Astrocyte of the spinal cord (primary cell): ENCODE measurements at places on chromosomes 13 and 19.

DNA sequence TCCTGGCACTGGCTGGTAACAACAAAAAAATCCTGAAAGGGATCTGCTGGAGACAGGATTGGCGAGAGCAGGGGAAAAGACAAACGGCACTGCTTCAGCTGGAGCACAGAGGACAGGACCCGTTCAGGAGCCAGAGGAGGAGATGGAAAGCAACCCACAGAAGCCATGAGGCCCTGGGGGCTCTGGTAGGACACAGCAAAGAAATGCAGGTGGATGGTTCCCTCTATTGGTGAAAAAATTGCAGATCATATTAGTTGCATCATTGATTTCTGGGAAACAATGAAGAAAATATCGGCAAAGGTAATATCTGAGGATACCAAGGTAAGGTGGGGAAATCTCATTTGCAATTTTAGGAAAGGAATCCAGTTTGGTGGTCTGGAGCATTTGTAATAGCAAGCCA, 25.7 kb upstream of the TPP2 start:
- DNase-seq: no peak

- no peak for DNase-seq
Observed at GRCh38 chr19:6458695-6459261, 814 bp downstream of the SLC25A23 start.

GRCh38 chr13:40102360-40102727, 446.9 kb downstream of the COG6 start:
- DNase-seq: no peak

DNA sequence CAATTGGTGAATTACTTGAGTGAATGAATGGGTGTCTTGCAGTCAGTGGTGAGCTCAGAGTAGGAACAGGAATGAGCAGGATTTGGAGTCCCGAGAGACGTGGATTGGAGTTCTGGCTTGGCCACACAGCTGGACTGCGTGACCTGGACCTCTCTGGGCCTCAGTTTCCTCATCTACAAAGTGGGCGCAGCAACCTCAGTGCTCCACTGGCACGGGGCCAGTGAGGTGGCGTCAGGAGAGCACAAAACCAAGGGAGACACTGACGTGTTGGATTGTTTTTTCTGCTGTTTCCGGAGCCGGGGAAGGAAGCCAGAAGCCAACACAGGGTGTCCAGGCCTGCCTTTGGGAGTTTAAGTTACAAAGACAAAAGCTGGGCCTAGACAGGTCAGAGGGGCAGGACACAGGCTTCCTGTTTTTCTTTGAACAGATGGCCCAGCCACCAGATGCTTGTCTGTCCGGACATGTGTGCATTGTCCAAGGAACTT, 6.5 kb upstream of the DOCK6 start:
- DNase-seq: peak; percentile 86

DNA sequence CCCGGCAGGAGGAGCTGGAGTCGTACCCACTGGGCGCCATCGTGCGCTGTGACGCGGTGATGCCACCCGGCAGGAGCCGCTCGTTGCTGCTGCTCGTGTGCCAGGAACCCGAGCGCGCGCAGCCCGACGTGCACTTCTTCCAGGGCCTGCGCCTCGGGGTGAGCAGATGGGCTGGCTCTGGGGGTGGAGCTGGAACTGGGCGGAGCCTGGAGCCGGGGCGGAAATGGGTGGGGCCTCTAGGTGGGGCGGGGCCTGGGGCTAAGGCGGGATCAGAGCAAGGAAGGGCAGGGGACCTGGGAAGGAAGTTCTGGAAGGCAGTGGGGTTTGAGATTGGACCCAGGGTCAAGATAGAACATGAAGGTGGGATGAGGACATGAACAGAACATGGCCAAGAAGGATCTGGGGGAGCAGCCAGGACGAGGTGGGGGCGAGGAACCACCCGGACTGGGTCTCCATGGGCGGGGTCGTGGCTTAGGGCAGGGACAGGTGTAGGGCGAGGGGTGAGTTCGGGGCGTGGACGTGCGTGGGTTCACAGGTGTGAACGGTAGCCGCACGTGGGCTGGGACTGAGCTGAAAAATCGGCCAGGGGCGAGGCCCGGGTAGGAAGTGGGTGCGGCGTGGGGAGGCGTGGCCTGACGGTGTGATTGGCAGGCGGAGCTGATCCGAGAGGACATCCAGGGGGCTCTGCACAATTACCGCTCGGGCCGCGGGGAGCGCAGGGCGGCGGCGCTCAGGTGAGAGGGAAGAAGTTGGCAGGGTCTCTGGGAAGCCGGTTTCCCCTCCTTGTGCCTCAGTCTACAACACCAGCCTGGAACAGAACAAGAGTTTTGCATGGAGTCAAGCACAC, 4.7 kb downstream of the EPS8L1 start:
- peak; percentile 51 for DNase-seq

GRCh38 chr13:42751693-42752092, 29.7 kb upstream of the FAM216B start:
- no peak for DNase-seq

DNA sequence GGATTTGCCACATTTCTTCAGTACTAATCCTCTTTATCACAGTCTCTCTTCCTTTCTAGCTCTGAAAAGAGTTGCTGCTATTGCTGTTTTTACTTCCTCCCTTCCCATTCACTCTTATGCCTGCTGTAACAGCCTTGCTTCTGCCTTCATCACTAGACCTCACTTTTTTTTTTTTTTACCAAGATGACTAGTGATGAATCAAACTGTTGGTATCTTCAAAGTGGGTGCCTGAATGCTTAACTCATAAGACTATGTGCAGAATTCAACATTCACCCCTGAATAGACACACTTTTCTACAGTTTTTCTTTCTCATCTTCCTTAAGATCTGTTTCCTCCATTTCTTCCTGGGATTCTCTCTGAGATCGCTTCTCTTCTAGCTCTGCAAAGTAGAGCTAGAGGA, 217.2 kb upstream of the HTR2A start:
- DNase-seq: peak; percentile 72

GRCh38 chr19:33727331-33727998, 69.2 kb upstream of the KCTD15 start:
- DNase-seq: no peak

DNA sequence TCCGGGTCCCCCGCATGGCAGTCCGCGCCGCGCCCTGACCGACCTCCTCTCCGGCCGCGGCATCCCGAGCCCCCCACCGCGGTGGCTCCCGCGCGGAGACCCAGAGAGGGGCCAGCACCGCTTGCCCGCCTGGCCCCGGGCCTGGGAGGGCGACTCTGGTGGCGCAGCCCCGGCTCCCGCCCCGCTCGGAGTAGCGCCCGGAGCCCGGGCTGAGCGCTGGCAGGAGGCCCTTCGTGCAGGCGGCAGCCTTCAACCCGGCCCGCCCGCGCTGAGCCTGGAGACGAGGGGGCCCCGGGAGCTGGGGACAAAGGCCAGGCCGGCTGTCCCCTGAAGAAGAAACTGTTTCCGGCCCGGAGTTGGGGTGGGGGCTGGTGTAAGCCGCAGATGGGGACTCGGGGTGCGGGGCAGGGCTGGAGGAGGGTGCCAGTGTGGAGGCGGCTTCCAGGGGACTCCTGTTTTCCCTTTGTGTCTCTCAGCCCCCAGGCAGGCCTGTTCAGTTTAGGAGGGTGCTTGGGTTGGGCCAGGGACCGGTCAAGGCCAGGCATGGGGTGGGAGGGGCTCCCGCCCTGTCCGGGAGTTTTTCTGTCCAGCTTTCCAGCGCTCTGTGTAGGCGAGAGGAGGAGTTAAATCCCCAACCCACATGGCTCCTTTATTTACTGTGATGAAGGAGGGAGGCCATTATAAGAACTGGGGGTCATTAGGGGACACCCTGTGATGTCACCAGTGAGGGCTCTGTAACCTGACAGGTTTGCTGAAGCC, 935 bp downstream of the LRP3 start:
- peak; percentile 16 for DNase-seq

- peak; percentile 38 for DNase-seq
Observed at GRCh38 chr13:107209824-107210722, 642.1 kb upstream of the ARGLU1 start.

DNA sequence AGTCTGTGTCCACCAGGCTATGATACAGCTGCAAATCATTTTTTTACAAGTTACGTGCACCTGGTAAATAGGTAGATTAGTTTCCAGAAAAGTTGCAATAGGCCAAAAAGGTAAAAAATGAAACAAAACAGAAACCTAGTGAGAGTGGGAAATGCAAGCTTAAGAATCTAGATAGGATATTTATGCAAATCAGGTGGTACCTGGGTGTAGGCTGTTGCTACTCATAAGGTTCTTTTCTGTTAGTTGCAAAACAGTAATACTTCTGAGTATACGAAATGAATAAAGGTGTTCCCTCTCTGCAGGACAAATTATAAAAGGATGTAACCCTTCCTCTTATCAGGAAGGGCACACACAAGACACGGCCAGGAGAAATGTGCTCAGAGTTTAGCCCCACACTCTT, 97.9 kb downstream of the UGGT2 start:
- no peak for DNase-seq

DNA sequence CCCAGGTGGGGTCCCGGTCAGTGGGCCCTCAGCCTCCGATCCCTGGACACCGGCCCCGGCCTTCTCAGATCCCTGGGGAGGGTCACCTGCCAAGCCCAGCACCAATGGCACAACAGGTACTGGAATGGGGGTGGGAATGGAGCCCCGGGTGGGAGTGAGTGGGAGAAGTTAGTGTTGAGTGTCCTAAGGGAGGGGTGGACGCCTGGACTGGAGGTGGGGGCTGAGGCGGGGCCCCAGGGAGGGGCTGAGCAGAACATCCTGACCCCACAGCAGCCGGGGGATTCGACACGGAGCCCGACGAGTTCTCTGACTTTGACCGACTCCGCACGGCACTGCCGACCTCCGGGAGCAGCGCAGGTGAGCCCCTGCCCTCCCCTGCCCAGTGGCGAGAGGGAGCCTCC, 17.7 kb downstream of the EPN1 start:
- no peak for DNase-seq

GRCh38 chr13:110366733-110367132, 59.6 kb downstream of the COL4A2 start:
- DNase-seq: no peak

- DNase-seq: peak; percentile 21
Observed at GRCh38 chr13:110023729-110024644, 237.6 kb upstream of the IRS2 start.

GRCh38 chr19:45767410-45767880, 1.6 kb downstream of the SIX5 start:
- DNase-seq: peak; percentile 88

GRCh38 chr13:95388420-95389079, 87.3 kb upstream of the ABCC4 start:
- no peak for DNase-seq

- DNase-seq: no peak
Observed at GRCh38 chr13:21911646-21912298, 240.9 kb downstream of the FGF9 start.

- DNase-seq: peak; percentile 49
Observed at GRCh38 chr19:32662186-32662585, 12.8 kb downstream of the ANKRD27 start.

GRCh38 chr13:83386609-83387008, 495.7 kb downstream of the SLITRK1 start:
- DNase-seq: no peak

GRCh38 chr19:42330241-42330711, 4.8 kb downstream of the MEGF8 start:
- DNase-seq: no peak

GRCh38 chr13:27403203-27403678, 21.2 kb upstream of the GTF3A start:
- DNase-seq: peak; percentile 50

DNA sequence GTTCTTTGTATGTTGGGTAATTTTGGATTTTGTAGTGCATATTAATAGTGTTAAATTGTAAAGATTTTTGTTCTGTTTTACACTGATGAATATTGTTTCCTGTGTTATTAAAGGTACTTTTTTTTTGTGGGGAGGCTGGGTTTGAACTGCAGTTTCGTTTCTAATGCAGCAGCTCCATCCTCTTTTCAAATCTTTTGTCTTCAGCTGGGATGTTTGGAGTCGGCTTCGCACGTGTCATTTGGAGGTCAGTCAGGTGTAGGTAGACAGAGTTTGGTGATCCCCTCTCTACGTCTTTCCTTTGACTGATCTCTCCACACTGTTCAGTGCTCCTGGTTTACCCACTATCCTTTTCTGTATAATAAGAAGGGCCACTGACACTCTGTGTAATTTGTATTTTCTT, 30.3 kb downstream of the TDRD3 start:
- DNase-seq: no peak

DNA sequence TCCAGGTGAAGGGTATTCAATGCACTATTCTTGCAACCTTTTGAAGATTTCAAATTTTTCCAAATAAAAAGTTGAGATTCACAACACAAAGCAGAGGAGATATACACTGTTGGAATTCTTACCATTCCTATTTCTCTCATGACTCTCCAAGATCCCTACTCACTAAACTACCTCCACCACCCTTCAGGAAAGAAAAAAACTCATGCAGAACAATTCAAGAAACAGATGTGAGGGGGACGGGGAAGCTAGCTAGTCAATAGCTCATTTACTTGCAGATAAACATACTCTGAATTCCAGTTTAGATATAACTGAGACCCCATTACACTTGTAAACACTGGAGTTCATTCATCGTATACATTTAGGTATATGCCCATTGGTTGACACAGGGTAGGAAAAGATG, 90.0 kb upstream of the SERP2 start:
- no peak for DNase-seq

GRCh38 chr19:15986701-15987100, 37.9 kb downstream of the OR10H4 start:
- DNase-seq: no peak

GRCh38 chr13:23777575-23777870, 111.7 kb downstream of the MIPEP start:
- no peak for DNase-seq

DNA sequence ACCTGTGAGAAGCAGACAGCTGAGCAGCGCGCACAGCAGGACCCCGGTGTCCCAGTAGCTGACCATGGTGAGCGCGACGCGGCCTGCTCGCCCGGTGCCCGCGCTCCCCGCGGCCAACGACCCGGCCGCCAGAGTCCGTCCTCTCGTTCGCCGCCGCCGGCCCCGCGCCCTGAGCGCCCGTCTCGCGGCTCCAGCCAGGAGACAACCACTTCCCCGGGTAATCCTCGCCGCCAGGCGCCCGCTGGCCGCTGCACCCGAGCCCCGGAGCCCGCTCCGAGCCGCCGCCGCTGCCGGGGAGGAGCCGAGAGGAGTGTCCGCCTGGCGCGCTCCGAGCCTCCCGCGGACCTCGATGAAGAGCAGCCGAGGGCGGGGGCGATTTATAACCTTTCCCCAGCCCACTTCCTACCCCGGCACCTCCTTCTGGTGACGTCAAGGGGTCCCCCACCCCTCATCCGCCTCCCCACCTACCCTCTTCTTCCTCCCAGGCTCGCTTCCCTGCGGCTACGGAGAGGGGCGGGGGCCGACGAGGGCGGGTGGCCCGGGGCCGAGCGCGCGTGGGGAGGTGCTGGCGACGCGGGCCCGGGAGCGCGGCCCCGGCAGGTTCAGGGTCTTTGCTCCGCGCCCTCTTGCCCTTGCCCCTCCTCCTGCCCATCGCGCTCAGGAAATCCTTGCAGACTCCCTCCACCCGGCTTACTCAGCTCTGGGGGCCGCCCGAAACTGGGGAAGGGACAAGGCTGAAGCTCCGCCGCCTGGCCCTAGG, at the start of gene FLT1:
TSS of gene FLT1 (minus strand) at position 351 of the 760 bp plus-strand sequence. CDS start at position 66, 285 bp downstream.
- DNase-seq: no peak

DNA sequence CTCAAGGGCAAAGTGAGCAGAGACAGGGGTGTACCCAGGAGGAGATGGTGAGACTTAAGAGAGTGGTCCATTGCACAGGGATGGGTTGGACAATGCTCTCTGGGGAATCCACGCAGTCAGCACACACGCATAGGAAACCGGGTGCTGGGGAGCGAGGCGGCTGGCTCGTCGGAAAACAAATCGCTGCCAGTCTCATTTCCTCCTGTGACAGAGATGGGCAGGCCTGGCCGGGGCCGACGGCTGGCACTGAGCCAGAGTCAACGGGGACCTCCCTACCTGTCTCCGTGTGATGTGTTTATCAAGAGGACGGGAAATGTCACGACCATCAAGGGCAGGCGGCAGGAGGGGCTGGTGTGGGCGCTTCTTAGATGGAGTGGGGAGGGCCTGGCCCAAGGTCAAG, 27.3 kb downstream of the PTPRS start:
- no peak for DNase-seq
